ENCODE measurements at places on chromosomes 3 and 15.

- no peak for DNase-seq
These were observed 37.3 kb upstream of the TTC14 start for GRCh38 chr3:180564676-180565075.

- DNase-seq: peak; percentile 64
These were observed 90.3 kb upstream of the C3orf80 start for GRCh38 chr3:160134964-160135363.

DNA sequence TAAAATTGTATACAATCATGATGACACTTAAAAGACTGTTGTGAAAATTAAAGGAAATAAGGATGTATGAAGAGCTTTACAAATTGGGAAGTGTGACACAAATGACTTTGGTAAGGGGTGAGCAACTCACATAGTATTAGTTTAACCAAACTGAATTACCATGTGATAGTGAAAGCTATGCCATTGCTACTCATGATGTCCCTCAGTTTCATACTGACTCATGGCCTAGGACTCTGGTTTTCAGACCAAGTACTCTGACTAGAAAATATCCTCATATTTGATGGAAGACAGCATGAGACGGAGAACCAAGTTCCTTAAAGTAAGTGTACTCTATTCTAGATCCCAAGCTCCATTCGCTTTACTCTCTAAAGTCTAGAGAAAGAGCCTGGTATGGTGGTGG lies 203.2 kb upstream of the ICE2 start:
- peak; percentile 24 for DNase-seq

DNA sequence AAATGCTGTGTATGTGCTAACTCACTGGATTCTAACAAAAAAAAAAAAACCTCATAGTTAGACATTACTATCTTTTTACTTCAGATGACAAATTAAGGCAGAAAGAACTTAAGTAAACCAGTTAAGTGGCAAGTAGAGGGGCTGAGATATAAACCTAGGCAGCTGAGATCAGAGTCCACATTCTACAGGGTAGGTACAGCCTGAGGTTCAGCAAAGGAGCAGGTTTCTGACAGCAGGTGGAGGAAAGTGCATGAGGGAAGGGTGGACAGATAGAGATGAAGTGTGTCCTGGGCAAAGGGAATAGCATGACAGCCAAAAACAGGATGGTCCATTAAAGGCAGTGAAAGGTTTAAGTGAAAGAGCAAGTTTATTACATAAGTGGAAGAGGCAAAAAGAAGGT lies 329.2 kb downstream of the ULK4 start:
- no peak for DNase-seq

- DNase-seq: no peak
These were observed 65.6 kb upstream of the MBNL1 start for GRCh38 chr3:152202976-152203626.

- DNase-seq: no peak
These were observed 1.9 kb upstream of the PDIA5 start for GRCh38 chr3:123064914-123065313.

DNA sequence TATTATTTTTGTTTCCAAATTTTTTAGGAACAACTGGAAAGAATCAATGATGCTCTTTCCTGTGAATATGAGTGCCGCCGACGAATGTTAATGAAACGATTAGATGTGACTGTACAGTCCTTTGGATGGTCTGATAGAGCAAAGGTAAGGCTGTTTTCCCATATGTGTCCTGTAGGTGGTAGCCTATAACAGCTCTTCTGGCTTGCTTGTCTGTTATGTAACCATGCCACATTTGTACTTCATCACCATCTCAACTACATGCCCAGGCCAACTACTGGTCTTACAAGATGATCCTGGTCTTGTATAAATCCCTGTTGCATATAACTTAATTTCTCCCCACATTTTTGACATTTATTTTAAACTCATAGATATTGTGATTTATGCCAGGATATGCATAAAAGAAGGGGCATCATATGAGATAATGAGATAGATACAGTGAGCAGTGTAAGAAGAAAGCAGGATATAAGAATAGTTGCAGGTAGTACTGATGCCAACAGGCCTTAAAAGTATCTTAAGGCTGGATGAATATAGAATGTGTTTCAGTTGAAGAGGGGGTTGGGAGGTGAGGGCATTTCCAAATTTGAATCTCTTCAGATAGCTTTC lies 20.3 kb downstream of the FAM98B start:
- peak; percentile 53 for DNase-seq

- no peak for DNase-seq
These were observed 31.8 kb upstream of the CTSH start for GRCh38 chr15:78976691-78977090.

GRCh38 chr15:56772868-56773639 lies 39.7 kb upstream of the ZNF280D start:
- no peak for DNase-seq
